Stimulated activated CD4-positive, alpha-beta T cell treated with anti-CD3 and anti-CD28 coated beads, Interleukin-1b, Interleukin-23, amount 100 ng/mL, for 24 hours (primary cell): ENCODE measurements at places on chromosomes 1 and 21.
A peak's percentile ranks its signal among the peaks of the same experiment; 100 is the strongest.

- DNase-seq, result no peak
These were observed 58.4 kb downstream of the DYRK1A start for GRCh38 chr21:37425001-37425400.

DNA sequence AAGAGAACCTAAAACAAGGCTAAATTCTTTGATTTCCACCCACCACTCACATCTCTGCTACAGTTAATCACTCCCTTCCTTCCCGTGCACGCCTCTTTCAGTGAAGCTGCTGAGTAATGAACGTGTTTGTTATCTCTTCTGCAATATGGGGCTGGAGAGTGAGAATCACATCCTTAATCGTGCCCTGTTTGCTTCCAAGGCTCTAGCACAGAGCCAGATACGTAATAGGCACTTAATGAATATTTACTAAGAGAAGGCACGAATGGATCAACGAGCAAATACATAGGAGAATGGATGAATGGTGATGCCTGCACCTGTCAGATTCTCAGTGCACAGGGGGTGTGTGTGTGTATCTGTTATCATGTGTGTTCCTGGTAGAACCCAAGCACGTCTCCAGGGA, 22.1 kb upstream of the FAM43B start:
- no peak for DNase-seq

DNA sequence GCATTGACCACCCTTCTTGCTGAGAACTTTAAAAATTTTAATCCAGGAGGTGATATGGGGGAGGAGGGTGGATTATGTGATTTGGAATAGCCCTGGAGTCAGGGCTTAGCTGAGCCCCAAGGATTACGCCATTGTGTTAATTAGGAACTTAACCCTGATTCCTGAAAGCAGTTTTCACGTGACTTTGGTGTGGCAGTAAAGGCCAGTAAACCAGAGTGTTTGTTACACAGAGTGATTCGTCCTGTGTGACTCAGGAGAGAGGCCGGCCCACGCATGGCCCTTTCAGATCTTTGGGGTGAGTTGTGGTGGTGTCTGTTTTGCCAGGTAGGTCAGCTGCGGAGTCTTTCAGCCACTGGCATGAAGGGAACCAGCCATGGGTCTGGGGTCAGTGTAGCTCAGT, 107.6 kb downstream of the NOS1AP start:
- DNase-seq, result no peak

DNA sequence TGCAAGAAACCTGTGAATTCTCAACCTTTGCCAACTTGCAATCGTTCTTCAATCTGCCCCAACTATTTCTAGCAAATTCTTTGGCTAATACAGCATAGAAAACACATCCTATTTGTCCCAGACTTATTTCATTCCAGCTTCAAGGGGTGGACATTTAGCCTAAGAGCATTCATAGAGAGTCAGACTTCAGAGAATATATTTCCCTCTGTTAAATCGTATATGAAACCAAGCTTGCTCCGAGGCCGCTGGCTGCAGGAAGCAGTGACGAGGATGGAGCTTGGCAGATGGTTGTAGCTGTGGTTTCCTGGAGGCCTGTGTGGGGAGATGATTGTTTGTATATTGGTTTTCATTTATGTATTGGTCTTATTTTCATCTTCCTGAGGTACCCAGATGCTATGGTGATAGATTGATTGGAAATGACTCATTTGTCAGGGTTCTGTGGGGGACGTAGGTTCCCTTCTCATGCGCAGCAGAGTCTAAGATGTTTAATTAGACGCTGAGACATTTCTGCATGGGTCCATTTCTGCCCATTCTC, 26.1 kb downstream of the MAN1C1 start:
- peak; percentile 47 for DNase-seq

DNA sequence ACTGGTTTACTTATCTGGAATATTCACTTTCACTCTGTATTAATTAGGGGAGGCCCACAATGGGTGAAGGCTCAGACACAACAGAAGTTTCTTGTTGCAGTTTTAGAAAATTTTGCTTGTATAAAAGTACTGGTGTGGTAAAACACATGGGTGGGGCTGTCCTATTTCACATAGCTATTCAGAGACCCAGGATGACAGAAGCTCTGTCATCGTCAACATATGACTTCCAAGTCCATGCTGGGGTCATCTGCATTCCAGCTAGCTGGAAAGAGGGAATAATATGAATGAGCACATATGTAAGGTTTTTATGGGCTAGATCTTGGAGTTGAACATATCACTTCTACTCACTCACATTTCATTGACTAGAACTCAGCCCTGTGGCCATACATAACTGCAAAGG, 166.4 kb upstream of the KCTD3 start:
- no peak for DNase-seq

- no peak for DNase-seq
These were observed 33.5 kb downstream of the ZMYM1 start for GRCh38 chr1:35112668-35113067.

DNA sequence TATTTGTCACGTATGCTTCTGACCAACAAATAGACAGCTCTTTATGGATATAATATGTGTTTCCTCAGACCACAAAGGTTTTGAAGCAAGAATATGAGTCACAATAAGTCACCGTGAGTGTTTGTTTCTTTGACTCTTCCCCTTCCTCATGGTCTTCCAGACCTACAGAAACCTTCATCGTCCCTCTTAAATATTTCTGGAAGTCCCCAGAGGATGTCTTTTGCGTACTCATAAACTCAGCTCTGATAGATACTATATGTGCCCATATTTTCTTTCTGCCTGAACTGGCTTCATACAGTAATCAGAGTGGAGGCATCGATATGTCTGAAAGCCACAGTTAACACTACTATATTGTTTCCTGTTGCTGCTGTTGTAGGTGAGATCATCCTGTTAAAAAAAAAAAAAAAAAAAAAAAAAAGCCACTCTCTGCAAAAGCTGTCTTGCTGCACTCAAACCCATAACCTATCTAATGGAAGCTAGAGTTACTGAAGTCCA, 38.4 kb downstream of the ADAMTS1 start:
- no peak for DNase-seq

DNA sequence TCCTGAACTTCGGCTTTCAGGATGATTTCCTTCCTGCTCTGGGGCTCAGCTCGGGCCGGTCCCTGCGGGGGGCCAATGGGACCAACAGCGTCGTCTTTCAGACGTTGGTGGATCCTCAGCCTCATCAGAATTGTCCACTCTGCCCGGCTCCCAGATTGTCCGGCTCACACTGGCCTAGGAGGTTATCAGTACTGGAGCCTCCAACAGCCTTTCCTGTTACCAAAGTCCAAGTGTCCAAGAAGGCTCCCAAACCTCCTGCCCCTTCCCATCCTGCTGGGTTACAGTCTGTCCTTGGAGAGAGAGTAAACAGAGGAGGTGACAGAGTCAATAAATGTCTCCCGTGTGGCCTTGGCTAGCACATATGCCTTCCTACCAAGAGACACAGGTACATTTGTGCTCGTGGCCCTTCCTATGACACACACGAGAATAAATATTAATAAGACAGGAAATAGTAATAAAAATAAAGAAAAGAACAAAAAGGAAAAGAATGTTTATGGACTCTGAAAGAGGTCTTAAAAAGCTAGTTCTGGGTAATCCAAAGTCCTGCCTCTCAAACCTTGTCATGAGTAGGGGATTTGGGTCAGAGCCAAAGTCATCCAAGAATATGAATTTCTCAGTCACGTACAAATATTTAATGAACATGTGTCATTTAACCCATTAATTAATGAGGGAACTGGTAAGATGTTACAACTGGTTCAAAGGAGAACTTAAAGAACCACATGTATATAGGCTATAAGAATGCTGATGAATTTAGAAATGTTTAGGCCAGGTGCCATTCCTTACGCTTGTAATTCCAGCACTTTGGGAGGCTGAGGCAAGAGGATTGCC, 80.8 kb upstream of the SLC2A1 start:
- DNase-seq, result no peak

- no peak for DNase-seq
These were observed 21.3 kb downstream of the GPR137B start for GRCh38 chr1:236163463-236164153.

GRCh38 chr1:170704256-170704655, 40.3 kb downstream of the PRRX1 start:
- no peak for DNase-seq

- peak; percentile 22 for DNase-seq
These were observed 34.8 kb downstream of the MX1 start for GRCh38 chr21:41460578-41461527.

DNA sequence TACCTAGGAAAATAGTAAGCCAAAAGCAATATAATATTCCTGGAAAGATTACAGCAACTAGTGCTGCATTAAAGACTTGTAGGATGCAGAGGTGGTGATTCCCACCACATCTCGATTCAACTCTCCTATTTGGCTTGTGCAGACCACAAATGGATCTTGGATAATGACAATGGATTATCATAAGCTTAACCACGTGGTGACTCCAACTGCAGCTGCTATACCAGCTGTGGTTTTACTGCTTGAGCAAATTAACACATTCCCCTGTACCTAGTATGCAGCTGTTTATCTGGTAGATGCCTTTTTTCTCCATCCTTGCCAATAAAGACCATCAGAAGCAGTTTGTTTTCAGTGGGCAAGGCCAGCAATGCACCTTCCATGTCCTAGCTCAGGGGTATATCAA, 542.7 kb upstream of the ADGRL4 start:
- DNase-seq, result no peak

DNA sequence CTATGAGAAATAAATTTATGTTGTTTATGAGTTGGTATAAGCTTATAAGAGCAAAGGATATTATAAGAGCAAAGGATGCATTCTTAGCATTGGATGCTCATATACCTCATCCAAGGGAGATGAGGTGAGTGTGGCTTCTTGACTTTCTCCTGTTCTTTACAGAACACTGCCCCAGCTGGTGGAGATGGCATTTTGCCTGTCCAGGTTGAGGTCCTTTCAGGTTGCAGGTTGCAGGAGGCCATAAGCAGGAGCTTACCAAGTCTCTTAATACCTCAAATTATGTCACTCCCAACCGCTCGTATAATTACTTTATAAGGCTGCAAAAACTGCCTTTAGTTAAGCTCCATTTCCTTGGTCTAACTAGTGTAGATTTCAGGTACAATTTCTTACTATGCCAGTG, 66.7 kb downstream of the RPE65 start:
- no peak for DNase-seq

DNA sequence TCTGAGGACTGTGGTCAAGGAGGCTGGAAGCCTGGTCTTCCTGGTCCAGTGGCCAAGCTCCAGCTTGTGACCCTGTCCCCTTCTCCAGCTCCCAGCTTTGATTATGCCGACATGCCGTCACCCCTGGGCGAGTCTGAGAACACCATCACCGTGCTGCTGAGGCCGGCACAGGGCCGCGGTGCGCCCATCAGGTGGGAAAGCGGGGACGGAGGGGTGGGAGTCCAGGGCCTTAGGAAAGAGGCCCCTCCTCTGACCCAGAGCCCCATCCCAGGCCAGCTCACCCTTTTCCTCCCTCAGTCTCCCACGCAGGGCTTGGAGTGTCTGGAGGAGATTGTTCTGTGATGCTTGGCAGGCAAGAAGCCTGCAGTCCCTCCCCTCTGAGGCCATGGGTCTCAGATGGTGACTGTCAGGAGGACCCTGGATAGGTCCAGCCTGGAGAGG, 43.6 kb downstream of the PTPRU start:
- DNase-seq, result no peak

DNA sequence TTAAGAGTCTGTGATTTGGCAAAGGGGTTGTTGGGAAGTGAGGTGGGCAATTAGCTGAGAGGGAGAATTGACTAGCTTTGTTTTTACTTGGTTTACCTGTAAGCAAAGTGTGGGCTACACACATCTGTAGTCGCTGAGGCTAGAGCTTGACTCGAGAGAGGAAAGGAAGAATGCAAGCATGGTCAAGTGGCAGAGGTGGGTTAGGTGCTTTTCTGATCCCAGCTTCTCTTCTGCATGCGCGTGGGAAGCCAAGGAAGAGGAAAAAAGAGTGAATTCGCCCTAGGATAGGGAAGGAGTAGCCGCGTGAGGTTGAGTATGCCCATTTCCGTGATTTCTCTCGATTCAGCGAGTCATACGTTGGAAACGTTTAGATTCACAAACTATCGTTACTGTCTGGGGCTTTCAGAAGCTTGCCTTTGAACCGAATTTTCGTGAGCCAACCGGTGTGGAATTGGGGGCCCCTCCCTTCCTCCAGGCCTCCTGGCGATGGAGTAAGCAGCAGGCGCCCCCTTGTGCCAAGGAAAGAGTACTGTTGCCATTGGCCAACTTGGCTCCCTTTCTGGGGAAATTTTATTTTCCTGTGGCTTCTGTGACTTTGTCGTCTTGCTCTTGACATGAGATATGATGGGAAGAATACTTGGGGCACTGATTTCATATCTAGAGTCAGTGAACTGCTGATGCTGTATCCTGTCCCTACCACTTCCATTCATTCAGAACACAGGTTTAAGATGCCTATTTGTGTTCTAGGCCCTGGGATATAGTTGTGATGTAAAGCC, 1.3 kb downstream of the PIGV start:
- peak; percentile 81 for DNase-seq

GRCh38 chr1:55718758-55719671, 503.9 kb upstream of the USP24 start:
- DNase-seq, result no peak

- no peak for DNase-seq
These were observed 314.0 kb downstream of the LMO4 start for GRCh38 chr1:87642581-87643221.

DNA sequence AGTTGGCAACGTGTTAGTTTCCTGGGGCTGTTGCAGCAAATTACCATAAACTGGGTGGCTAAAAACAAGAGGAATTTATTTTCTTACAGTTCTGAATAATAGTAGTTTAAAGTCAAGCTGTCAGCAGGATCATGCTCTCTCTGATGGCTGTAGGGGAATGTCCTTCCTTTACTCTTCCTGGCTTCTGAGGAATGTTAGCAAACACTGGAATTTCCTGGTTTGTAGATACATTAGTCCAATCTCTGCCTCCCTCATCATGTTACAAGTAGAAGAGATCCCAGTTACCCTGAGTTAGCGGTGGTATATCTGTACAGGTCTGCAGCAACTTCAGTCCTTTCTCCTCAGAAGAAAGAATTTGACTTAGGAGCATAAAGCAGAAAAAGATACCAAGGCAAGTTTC, 2249.1 kb downstream of the NCAM2 start:
- no peak for DNase-seq

- DNase-seq, result no peak
These were observed 34.2 kb downstream of the LMO4 start for GRCh38 chr1:87362834-87363426.

DNA sequence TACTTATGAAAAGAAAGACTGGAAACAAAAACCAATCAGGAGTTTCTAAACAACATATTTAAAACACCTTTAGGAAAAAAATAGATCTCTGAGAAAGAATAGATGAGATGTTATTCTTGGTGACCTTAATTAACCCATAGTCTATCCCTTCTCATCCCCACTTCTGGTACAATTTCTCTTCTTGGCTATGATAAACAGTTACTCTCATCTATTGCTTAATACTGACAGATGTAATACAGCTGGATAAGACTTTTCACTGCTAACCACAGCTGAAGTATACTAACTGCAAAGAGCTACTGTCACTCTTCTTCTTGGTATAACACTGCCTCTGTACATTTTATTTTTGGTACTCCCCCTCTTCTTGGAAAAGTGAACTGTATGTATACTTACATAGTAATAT, 15.2 kb downstream of the EXTL2 start:
- DNase-seq, result no peak

DNA sequence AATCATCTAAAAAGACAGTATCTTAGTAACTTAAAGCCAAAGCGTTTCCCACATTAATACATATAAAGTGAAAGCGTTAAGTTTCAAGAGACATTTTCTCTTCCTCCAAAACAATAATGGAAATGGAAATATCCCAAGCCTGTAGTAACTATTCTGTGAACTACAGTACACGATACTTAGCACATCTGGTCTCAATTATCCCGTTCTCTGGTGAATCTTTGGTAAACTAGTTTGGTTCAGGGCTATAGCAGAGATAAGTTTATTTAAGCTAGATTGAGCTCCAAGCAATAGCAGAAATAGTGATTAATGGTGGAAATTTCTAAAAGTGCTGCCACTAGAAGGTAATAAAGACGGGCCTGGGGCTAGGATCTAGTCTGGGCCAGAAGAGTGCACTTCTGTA, 55.2 kb downstream of the PCNX2 start:
- no peak for DNase-seq
